Ecto neural progenitor cell (in vitro differentiated cells): ENCODE measurements at places on chromosomes 5 and 9.

GRCh38 chr5:1731091-1731639 lies 68.5 kb downstream of the MRPL36 start:
- peak; percentile 27 for DNase-seq

- DNase-seq: no peak
These were observed 103.7 kb downstream of the FOXD1 start for GRCh38 chr5:73344835-73345234.

DNA sequence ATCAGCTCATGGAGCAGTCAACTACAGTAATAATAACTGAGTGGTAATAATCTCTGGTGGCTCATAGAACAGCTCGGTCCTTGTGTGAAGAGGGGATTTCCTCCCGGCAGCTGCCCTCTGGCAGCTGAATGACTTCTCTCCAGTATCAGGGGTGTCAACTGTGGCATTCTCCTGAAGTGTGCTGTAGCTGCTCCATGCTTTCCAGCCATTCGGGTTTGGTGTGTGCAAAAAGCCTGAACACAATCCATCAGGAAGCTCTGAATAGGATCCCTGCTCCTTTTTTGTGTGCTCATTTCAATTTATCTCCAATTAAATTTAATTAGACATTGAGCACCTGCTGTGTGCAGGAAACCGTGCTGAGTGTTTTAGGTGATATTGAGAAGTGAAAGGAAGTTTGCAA lies 59.8 kb upstream of the BARX1 start:
- DNase-seq: no peak

GRCh38 chr5:117665121-117665520 lies 1090.5 kb upstream of the SEMA6A start:
- DNase-seq: no peak

DNA sequence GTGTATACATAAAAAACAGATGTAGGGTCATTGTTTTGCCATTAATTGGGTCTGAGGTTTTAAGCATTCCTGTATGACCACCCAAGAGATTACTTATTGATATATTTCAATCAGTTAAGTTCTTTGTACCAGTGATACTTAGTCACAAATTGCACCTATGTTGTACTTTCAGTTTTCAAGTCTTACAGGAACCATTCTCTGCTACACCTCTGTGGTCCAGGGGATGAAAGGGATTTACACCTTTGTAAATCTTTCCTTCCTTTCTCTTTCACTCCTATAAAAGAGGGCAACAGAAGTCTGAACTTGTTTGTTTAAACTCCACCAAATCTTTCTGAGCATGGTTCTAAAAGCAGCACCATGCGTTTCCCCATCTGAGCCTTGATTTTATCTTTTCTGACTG lies 86.1 kb downstream of the DEPDC1B start:
- no peak for DNase-seq

DNA sequence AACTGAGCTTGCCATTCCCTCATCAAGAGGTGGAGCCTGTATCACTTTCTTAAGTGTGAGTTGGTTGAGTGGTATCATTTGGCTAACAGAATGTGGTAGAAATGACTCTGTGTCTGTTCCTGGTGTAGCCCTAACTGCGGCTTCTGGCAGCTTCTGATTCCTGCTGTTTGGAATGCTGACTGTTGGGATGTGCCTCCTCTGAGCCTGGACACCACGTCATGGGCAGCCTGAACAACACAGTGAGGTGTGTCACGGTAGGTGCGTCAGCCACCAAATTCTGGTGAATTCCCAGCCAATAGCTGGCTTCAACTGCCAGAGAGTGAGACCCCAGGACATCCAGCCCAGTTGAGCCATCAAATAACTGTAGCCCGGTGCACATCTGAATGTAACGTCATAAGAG lies 6.1 kb upstream of the C9orf152 start:
- no peak for DNase-seq

- DNase-seq: peak; percentile 74
These were observed 6.5 kb downstream of the MCIDAS start for GRCh38 chr5:55220433-55221185.

GRCh38 chr5:83085106-83085505 lies 7.8 kb downstream of the XRCC4 start:
- no peak for DNase-seq

- no peak for DNase-seq
These were observed 1.2 kb downstream of the CARD6 start for GRCh38 chr5:40842351-40842750.

- DNase-seq: no peak
These were observed 56.9 kb downstream of the SNX24 start for GRCh38 chr5:122902263-122902662.

DNA sequence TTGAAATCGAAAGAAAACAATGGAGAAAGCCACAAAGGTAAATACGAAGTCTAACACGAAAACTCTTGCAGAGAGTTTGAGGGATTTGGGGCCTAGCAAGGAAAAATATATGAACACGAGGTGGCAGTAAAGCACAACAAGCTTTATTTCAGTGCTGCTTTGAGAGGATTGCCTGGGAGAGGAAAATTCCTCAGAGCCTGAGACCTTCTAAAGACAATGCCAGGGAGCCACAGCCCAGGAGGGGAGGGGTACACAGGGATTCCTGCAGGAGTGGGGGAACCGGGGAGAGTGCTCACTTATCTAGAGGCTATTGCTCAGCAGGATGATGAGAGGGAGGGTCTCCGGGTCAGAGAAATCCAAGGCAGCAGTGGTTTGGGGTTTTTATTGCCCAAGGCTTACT lies 134.9 kb upstream of the ADCY2 start:
- DNase-seq: peak; percentile 71

DNA sequence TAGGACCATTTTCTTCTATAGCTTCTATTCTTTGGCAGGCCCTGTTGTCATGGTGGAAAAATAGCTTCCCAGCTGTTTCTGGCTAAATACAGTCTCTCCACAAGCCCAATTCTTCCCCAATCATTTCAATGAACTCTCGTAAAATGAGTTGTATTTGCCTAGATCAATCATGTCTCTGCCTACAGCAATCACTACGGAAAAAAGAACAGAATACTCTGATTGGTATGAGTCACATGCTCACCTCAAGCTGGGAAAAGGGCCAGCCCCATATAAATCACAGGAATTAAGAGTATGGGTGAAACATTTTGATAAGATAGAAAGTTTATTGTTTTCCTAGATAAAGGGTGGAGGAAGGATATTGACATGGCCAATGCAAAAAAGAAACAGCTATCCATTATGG lies 711.4 kb downstream of the EFNA5 start:
- DNase-seq: no peak

GRCh38 chr5:31187591-31187990 lies 5.9 kb upstream of the CDH6 start:
- DNase-seq: no peak

- peak; percentile 80 for DNase-seq
These were observed 166.4 kb upstream of the SPRY4 start for GRCh38 chr5:142491270-142491669.

DNA sequence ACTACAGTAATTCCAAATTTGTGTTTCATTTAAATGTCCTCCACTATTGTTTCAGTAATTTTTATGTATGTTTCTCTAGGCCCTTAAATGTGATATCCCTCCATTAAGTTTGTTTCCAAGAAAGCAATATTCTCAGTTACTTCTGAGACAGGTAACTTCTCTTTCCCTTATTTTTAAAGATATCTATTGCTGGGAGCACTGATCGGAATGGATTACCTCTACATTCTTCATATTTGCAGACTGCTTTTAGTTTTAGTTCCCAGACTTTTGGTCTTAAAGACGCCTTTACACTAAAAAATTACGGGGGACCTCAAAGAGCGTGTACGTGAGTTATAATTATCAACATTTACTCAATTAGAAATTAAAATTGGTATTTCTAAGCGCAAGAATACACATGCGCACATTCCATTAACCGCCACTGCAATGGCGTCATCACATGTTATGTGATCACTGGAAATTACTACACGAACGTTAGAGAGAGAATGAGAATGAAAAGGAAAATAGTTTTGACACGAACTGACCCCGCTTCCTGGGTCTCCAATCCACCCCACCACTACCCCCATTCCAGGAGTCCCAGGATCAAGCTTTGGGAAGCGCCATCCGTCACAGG lies 519 bp upstream of the RAD50 start:
- no peak for DNase-seq

DNA sequence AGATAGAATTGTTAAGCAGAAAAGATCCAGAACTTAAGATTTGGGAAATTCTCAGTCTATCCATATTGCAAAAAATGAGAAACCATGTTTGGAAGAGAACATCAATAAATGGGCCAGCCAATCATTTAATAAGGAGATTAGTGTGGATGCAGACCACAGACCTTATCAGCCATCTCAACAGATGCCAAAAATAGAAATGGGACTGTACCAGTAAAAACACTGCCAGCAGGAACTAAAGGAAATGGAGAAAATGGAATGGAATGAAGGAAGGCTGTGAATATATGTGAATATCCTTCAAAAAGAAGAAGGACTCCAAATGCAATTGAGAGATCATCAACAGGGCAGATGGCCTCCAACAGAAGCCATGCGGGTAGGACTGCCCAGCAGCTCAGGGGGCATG lies 52.7 kb upstream of the ZNF618 start:
- no peak for DNase-seq
